Eye (tissue), 1 donor: ENCODE measurements at places on chromosomes 1 and 21.

GRCh38 chr21:46211376-46211775 lies 17.2 kb downstream of the LSS start:
- DNase-seq: no peak

GRCh38 chr1:3184666-3185065 lies 115.7 kb downstream of the PRDM16 start:
- DNase-seq: no peak

GRCh38 chr1:8315573-8316475 lies 2.1 kb upstream of the SLC45A1 start:
- DNase-seq: no peak

DNA sequence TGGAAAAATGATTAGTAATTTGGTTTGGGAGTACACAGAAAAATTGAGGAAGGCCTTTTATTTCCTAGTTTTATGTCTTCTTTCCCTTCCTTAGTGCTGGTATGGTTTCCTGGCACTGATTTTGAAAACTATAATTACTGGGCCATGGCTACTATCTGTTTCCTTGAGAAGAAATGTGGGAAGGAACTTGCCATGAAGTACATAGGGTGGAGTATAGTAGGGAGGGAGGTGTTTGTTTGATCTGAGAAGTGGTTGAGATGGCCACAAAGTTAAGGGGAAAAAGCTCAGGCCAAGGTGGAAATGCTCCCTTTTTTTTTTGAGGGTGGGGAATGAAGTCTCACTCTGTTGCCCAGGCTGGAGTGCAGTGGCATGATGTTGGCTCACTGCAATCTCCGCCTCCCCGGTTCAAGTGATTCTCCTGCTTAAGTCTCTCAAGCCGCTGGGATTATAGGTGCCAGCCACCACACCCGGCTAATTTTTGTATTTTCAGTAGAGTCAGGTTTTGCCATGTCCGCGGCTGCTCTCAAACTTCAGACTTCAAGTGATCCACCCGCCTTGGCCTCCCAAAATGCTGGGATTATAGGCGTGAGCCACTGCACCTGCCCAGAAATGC lies 11.3 kb downstream of the HJV start:
- DNase-seq: no peak

- DNase-seq: no peak
Observed at GRCh38 chr1:221025956-221026355, 146.7 kb downstream of the HLX start.

DNA sequence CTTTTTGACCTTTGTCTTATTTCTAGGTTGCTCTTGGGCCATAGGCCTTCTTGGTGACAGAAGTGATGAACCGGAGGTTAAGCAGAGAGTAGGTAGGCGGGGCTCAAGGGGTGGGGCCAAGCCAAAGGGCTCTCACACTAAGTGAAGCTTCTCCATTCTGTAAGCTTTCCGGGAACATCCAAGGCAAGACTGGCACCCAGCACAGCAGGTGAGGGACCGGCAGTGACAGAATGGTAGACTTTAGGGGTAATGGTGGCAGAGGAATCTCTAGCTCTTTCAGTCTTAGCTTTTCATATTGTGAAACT lies at the start of gene TNFAIP8L2:
TNFAIP8L2 (plus strand) TSS at position 135 of the 305 bp plus-strand sequence. CDS start 2,049 bp downstream, outside the sequence.
- no peak for DNase-seq

DNA sequence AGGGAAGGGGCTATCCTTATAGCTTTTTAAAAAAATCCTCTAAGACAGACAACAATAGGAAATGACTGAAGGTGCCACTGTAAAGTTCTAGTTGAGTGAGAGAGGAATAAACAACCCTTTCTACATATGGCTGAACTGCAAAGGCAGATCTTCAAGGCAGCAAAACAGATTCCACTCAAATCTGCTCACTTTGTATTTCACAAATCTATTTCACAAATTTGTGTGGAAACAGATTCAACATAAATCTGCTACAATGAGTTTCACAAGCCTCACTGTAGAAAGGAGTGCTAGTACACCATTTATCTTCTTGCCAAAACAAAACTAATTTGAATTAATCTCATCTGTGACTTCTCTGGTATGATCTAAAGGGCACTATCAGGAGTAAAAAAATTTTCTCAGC lies 451.3 kb downstream of the PLA2G4A start:
- DNase-seq: no peak

- no peak for DNase-seq
Observed at GRCh38 chr1:194175251-194175650, 988.8 kb upstream of the B3GALT2 start.

- no peak for DNase-seq
Observed at GRCh38 chr1:82703951-82704350, 903.2 kb downstream of the ADGRL2 start.

- no peak for DNase-seq
Observed at GRCh38 chr1:244840219-244840794, 4.8 kb downstream of the COX20 start.

- DNase-seq: no peak
Observed at GRCh38 chr1:221239792-221240191, 360.5 kb downstream of the HLX start.

DNA sequence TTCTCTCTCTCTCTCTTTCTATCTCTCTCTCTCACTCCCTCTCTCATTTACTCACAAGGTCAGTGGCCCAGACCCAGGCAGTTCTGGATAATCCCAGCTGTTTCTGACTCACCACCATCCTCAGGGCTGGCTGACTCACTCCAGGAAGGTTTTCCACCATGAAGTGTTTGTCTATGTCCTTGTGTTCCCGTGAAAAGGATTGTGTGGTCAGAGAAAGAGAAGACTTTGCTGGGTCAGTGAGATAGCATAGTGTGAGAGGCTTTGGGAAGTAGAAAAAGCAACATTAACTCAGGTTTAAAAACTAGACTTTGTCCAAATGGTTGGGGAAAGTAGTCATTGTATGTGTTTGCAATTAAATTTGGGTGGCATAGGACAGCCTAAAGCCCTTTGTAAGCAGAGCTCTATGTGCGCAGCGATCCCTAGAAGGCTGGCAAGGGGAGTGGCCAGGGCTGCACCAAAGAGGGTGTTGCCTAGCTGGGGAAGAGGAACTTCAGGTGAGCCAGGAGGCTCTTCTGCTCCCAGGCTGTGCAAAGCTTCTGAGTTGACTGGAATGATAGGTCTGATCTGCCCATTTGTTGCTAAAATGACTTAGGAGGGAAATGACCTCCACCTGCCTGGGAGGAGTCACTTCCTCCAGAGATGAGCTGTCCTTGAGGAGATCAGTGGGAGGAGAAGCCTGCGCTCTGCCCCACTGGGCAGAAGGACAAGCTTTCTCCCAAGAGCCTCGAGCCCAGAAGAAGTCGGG lies 4.9 kb upstream of the CAPN2 start:
- peak; percentile 39 for DNase-seq

- peak; percentile 51 for DNase-seq
Observed at GRCh38 chr1:59214248-59215208, 82.4 kb upstream of the FGGY start.

GRCh38 chr1:103561643-103562395 lies 9.6 kb upstream of the AMY2B start:
- DNase-seq: no peak

DNA sequence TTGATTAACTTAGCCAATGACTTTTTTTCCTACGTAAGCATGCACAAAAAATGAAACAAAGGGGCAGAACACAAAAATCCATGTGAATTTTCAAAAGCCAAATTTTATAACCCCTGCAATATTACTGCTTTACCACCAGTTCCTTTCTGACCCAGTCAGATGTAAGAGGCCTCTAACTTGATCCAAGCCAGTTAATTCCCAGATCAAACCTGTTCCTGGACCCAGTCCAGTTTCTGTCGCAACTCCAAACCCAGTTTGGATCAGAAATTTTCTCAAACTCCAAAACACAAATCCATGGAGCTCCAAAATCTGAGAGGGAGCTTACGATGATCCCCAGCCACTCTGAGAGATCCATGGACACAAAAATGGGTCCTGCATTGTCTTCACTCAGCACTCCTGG lies 7.8 kb upstream of the ZYG11A start:
- DNase-seq: no peak

DNA sequence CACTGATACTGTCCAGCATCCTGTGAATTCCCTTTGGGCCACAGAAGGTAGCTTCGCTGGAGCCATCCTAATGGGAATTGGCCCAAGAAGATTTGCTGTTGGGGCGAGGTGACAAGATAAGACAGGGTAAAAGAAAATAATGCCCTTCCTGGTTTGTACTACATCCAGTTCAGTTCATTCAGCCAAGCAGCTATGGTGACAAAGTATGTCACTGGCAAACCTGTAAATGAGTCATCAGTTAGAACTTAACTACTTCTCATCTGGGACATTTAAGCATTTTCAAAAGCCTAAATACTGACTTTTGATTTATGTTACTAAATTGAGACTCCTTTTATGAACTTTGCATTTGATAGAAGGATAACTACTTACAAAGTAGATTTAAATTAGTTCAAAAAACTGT lies 54.2 kb downstream of the WDR64 start:
- no peak for DNase-seq

- no peak for DNase-seq
Observed at GRCh38 chr1:244005455-244005854, 45.6 kb upstream of the ZBTB18 start.

- peak; percentile 3 for DNase-seq
Observed at GRCh38 chr1:160284220-160284781, 632 bp downstream of the PEX19 start.

GRCh38 chr1:84540759-84541158 lies 33.5 kb downstream of the CTBS start:
- no peak for DNase-seq

- DNase-seq: no peak
Observed at GRCh38 chr21:20259031-20259867, 739.0 kb upstream of the NCAM2 start.

DNA sequence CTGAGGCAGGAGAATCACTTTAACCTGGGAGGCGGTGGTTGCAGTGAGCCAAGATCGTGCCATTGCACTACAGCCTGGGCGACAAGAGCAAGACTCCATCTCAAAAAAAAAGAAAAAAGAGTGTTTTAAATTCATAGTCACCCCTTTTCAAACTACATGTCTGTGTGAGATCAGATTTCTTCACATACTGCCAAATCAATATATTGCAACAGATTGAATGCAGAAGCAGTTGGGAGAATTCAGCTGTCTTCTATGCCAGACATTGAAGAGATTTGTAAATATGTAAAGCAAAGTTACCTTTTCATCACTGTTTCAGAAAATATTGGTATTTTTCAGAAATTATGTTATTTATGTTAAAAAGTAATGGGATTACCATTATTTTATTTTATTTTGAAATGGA lies 101.1 kb downstream of the TMEM200B start:
- DNase-seq: no peak

DNA sequence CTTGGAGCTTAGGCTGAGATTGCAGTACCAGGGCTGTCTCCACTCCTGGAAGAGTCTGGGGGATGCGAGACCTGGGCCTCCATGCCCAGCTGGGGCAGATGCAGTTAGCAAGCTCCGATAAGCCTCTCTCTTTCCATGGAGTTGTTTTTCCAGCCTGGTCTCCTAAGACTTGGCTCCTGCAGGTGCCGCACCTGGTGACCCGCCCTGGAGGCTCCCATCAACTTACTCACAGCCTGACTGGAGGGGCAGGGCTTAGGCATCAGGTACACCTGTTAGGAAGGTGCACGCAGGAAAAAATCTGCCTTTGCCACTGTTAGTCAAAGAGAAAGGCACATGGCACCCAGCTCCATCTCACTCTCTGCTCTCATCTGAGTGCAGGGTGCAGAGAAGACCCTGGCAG lies 198.1 kb upstream of the TMEM51 start:
- no peak for DNase-seq

GRCh38 chr1:145926686-145927062 lies 610 bp downstream of the RBM8A start:
- DNase-seq: no peak

- DNase-seq: no peak
Observed at GRCh38 chr1:225736437-225737098, 41.1 kb upstream of the SRP9 start.

DNA sequence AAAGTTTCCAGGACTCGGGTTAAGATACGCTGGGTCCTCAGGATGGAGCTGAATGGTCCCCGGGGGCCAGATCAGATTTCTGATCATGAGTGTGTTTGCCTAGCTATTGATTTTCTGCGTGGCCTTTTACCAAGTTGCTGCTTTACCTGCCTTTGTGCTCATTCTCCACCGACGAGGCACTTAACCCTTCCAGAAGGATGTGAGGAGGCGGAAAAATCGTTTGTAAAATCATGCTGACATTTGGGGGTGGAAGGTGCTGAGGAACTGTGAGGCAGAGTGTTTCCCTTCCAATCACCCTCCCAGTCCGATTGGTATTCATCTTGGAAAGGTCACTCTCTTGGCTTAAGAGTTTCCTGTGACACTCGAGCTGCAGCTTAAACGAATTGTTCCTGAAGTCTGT lies 337.1 kb upstream of the KAZN start:
- DNase-seq: no peak

DNA sequence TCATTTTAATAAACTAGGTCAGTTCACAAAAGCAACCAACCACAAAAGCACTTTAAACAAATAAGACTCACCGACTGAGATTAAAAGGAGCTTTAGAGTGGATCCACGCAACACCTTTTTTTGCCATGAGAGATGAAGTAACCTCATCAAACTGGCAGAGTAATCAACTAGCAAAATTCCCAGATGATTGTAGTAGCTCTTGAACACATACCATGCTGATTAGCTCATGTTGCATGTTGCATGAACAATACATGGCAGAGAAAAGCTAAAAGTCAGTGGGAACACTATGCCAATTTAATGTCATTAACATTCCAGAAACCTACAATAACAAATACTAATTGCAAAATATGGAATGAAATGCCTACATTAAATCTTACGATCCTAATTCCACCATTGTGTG lies 4.1 kb downstream of the WARS2 start:
- no peak for DNase-seq

- DNase-seq: peak; percentile 27
Observed at GRCh38 chr1:27872802-27873551, 633 bp downstream of the THEMIS2 start.

- DNase-seq: peak; percentile 95
Observed at GRCh38 chr1:204446413-204447111, 34.9 kb upstream of the PPP1R15B start.

DNA sequence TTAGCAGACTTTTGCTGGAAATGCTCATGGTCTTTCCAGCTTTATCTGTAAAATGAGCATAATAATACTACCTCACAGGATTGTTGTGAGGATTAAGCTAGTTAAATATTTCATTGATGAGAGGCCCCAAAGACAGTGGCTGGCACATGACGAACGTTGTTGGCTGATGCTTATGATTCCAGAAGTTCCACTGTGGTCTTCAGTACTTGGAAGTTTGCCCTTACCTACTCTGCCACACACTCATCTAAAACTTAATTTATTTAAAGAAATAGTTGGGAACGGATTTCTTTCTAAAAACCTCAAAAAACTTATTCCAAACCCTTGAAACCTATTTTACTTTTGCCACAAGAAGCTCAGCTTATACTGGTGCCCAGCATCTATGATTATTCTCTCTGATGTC lies 170.7 kb downstream of the DHRS3 start:
- DNase-seq: peak; percentile 49

GRCh38 chr1:212218911-212219310 lies 66.3 kb upstream of the PPP2R5A start:
- peak; percentile 42 for DNase-seq

GRCh38 chr1:247077213-247077612 lies 1.4 kb downstream of the ZNF670 start:
- no peak for DNase-seq

DNA sequence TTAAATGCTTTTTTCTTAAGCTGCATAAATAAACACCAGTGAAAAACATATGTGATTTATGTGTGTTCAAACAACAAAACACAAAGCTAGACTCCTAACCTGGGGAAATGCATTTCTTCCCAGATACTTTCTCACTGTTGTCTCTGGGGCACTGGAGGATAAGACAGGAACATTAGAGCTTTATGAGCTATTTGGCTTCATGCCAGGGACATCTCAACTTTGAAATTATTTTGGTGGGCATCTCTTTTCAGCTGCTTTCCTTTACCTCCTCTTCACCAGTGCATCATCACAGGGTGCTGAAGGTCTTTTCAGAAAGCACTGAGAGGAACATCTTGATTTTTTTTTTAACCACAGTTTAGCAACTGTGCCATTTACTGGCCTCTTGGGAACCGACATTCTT lies 212.9 kb downstream of the DNM3 start:
- peak; percentile 22 for DNase-seq
